ENCODE measurements at places on chromosomes 12 and 14. TPM values are rescaled to one million over a fixed set of nuclear protein-coding genes. Genes with fewer than 3 reads are reported as not detected.

FAM186B gene
- total RNA-seq: 0.57 TPM

DNA sequence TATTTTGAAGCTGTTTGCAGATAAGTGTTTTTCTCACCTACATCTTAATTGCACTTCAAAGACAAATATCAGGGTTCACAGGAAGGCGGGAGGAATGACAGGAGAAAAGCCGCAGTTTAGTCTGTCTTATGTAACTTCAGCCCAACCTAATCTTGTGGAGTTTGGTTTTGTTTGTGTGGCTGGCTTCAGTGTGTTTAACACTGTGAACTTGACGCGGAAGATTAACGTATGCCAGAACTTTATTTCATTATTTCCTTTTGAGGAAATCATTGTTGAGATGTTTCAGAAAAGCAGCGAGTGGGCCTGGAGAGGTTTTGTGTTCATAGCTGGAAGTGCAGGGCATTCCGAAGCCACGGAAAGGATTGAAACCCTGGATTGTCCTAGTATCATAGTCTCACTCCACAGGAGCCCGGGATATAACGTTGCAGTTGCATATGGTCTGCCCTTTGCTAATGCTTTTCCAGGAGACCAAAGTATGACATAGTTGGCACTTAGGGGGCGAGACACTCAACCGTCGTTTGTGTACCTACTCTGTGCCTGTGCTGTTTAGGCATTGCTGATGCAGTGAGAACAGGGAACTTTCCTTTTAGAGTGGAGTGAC, 2.0 kb downstream of the PELI2 start:
- peaks cover 18% of the 10 kb centered on the region for H3K4me1 ChIP-seq
- DNase-seq: no peak
- peak overlapping the region; percentile 83 for H3K4me3 ChIP-seq
- no peaks in the 10 kb centered on the region for H3K27me3 ChIP-seq
- no peaks in the 10 kb centered on the region for H3K36me3 ChIP-seq

- H3K27me3 ChIP-seq: no peaks in the 10 kb centered on the region
- DNase-seq: no peak
- H3K4me1 ChIP-seq: peaks cover 4% of the 10 kb centered on the region
- no peaks in the 10 kb centered on the region for H3K36me3 ChIP-seq
These were observed 420.8 kb downstream of the EGLN3 start for GRCh38 chr14:33529787-33530757.

NFE2 gene
- 0.29 TPM for total RNA-seq

- H3K4me1 ChIP-seq: peaks cover 7% of the 10 kb centered on the region
- peak overlapping the region; percentile 61 for H3K4me3 ChIP-seq
- DNase-seq: peak; percentile 72
- no peaks in the 10 kb centered on the region for H3K27me3 ChIP-seq
- H3K36me3 ChIP-seq: no peaks in the 10 kb centered on the region
- no peak overlapping the region for H3K27ac ChIP-seq
These were observed 754 bp downstream of the ACSS3 start for GRCh38 chr12:81078469-81079196.

- DNase-seq: no peak
- H3K4me1 ChIP-seq: peaks cover 10% of the 10 kb centered on the region
- peaks cover 6% of the 10 kb centered on the region for H3K27me3 ChIP-seq
- no peak overlapping the region for H3K4me3 ChIP-seq
- H3K36me3 ChIP-seq: no peaks in the 10 kb centered on the region
These were observed 62.6 kb upstream of the TMCC3 start for GRCh38 chr12:94712815-94713515.

DNA sequence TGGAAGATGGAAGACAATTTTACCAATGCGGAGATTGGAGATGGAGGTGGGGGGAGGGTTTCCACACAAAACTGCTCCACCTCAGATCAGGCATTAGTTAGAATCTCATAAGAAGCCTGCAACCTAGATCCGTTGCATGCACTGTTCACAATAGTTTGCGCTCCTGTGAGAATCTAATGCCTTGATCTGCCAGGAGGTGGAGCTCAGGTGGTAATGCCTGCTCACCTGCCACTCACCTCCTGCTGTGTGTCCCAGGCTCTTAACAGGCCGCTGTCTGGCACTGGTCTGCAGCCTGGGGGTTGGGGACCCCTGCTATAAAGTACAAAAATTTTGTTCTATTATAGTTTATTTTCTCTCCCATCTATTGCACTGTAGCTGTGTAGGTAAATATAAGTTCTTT, 84.9 kb upstream of the FOXG1 start:
- H3K4me3 ChIP-seq: no peak overlapping the region
- no peaks in the 10 kb centered on the region for H3K36me3 ChIP-seq
- H3K27ac ChIP-seq: no peak overlapping the region
- H3K27me3 ChIP-seq: no peaks in the 10 kb centered on the region
- DNase-seq: no peak

DNA sequence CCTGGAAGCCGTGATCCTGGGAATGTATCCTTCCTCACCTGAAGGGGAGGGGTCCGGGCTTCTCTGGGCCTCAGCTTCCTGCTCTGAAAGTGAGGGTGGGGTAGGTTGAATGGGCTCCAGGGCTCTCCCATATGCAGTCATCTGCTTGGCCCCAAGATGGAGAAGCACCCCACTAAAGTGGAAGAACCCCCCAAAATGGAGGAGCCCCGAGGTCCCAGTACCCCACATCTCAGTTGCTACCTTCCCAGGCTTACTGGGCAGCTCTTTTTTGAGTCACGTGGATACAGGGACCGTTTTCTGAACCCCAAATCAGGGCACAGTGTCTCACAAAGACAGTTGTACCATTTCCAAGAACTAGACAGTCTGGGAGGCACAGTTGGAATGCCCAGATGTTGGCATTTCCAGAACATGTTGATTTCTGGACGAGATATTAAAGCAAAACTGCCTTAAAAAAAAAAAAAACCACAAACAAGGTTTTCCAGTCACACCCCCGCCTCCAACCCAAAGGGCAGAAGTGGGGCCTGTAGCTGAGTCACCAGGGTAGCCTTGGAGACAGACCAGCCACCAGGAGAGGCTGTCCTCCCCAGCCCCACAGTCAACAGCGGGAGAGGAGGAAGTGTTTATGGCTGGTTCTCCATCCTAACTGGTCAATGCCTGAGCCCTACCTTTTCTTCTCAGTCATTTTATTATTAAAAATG, 12.1 kb downstream of the VASH1 start:
- peak overlapping the region; percentile 34 for H3K4me3 ChIP-seq
- H3K27ac ChIP-seq: peak overlapping the region; percentile 50
- no peaks in the 10 kb centered on the region for H3K27me3 ChIP-seq
- H3K36me3 ChIP-seq: no peaks in the 10 kb centered on the region
- H3K4me1 ChIP-seq: peaks cover 22% of the 10 kb centered on the region

DNA sequence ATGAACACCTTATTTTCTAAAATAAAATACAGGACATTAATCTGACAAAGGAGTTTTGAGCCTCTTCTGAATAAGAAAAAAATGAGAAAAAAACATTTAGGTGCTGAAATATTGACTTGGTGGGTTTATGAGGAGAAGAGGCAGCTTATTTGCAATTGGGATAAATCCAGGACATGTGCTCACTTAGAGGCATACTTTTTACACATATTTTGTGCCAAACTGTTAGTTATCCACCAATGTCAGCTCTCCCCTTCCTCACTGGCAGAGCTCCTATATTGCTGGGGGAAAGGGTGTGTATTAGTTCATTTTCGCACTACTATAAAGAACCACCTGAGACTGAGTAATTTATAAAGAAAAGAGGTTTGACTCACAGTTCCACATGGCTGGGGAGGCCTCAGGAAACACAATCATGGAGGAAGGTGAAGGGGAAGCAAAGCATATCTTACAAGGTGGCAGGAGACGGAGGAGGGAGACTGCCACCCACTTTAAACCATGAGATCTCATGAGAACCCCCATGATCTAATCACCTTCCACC, 135.4 kb upstream of the EGLN3 start:
- H3K27me3 ChIP-seq: no peaks in the 10 kb centered on the region
- no peaks in the 10 kb centered on the region for H3K36me3 ChIP-seq
- DNase-seq: no peak
- H3K27ac ChIP-seq: no peak overlapping the region
- H3K4me1 ChIP-seq: peaks cover 13% of the 10 kb centered on the region
- no peak overlapping the region for H3K4me3 ChIP-seq

DYRK2 gene
- 52.6 TPM for total RNA-seq

DNA sequence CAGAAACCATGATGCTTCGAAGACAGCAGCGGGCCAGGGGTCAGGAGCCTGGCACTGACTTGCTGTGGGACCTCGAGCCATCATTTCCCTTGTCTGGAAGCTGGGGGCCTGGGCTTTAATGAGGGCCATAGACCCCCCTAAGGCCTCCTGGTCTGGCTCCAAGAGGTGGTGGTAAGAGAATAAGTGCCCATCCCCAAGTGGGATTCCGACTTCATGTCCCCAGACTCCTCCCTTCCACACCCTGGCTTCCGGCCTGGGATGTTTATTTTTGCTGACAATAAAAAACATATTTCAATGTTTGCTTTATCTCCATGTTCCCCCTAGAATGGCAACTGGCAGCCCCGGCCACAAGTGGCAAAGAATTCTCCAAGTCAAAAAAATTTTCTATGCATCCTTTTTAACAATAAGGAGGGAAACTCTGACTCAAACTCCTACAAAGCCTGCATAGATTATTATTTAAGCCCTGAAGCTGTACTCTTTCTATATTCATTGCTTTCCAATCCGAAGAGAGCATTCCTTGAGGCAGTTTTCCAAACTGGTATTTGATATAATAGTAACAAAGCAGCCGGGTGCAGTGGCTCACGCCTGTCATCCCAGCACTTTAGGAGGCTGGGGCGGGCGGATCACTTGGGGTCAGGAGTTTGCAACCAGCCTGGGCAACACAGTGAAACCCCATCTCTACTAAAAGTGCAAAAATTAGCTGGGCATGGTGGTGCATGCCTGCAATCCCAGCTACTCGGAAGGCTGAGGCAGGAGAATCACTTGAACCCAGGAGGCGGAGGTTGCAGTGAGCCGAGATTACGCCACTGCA, 84.0 kb downstream of the ITPK1 start:
- H3K4me1 ChIP-seq: peaks cover 18% of the 10 kb centered on the region
- H3K27me3 ChIP-seq: no peaks in the 10 kb centered on the region
- H3K4me3 ChIP-seq: no peak overlapping the region
- no peak for DNase-seq
- H3K36me3 ChIP-seq: no peaks in the 10 kb centered on the region

RAB3IP gene
- 18.4 TPM for total RNA-seq

DNA sequence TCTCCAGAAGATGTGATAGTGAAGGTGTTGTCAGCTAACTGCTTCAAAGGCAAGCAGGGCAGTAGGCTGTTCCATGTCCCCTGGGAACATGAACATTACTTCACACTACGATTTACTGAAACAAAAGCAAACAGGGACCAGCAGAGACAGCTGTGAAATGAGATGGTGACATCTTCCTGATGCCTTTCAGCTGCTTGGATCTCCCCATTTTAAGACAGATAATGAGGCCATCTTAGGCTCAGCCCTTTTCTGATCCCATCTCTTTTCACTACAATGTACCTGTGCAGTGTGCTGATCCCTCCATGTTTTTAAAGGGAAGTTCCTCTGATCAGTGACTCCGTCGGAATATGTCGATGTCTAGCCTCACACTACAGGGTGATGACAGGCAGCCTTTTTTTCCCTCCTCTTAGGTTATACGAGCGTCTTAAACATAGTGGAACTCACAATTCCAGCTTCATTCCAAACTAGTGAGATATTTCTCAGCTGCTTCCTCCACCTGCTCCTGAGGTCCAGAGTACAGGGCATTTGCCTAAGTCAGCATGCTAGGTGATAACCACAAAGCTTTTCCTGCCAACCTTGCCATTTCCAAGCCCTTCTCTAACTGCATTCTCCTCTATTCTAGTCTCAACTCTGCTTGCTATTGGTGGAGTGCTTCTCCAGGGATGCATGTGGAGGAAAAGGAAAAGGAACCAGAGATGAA, 87.6 kb upstream of the EGLN3 start:
- H3K4me3 ChIP-seq: no peak overlapping the region
- H3K4me1 ChIP-seq: peaks cover 2% of the 10 kb centered on the region
- no peaks in the 10 kb centered on the region for H3K36me3 ChIP-seq

- H3K27ac ChIP-seq: no peak overlapping the region
- peaks cover 20% of the 10 kb centered on the region for H3K4me1 ChIP-seq
- no peaks in the 10 kb centered on the region for H3K36me3 ChIP-seq
- peak; percentile 31 for DNase-seq
- no peak overlapping the region for H3K4me3 ChIP-seq
These were observed 139.3 kb downstream of the TTC7B start for GRCh38 chr14:90676912-90677311.

GRCh38 chr14:37403626-37404025, 191.4 kb downstream of the FOXA1 start:
- H3K4me1 ChIP-seq: no peaks in the 10 kb centered on the region
- no peak overlapping the region for H3K4me3 ChIP-seq
- no peak overlapping the region for H3K27ac ChIP-seq
- no peaks in the 10 kb centered on the region for H3K36me3 ChIP-seq
- DNase-seq: no peak

- no peaks in the 10 kb centered on the region for H3K4me1 ChIP-seq
- no peak overlapping the region for H3K27ac ChIP-seq
- no peak for DNase-seq
- H3K27me3 ChIP-seq: no peaks in the 10 kb centered on the region
These were observed 266.2 kb downstream of the C12orf75 start for GRCh38 chr12:105596731-105597130.

GTF2A1 gene
- total RNA-seq: 37.2 TPM

PZP gene
- total RNA-seq: not detected

DNA sequence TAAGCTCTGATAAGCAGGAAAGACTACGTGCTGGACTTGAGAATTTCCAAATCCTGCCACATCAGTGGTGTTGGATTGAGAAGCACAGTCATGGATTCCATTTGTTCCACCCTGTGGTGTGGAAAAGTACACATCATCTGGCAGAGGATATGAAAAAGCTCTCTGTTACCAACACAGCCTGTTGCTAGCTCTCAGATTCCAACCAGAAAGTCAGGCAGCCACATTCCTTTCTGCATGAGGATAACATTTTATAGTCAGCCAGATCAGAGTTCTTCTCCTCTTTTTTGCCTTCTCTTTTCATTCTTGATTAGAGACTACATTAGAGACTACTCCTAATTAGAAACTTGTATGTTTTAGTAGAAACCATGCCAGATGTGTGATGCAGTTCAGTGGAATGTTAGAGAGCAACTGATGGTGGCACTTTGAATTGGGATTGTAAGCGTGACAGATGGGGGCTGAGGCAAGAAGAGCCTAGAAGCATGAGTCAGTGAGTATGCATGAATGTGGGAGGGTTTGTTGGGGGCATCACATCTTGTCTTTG, 61.2 kb upstream of the STXBP6 start:
- no peaks in the 10 kb centered on the region for H3K27me3 ChIP-seq
- peaks cover 24% of the 10 kb centered on the region for H3K4me1 ChIP-seq
- peak; percentile 99 for DNase-seq
- H3K4me3 ChIP-seq: peak overlapping the region; percentile 16
- no peaks in the 10 kb centered on the region for H3K36me3 ChIP-seq

DHRS4 gene
- total RNA-seq: 14.2 TPM

Measured in astrocyte (in vitro differentiated cells and primary cell).